ENCODE measurements at places on chromosomes 7 and 10.

DNA sequence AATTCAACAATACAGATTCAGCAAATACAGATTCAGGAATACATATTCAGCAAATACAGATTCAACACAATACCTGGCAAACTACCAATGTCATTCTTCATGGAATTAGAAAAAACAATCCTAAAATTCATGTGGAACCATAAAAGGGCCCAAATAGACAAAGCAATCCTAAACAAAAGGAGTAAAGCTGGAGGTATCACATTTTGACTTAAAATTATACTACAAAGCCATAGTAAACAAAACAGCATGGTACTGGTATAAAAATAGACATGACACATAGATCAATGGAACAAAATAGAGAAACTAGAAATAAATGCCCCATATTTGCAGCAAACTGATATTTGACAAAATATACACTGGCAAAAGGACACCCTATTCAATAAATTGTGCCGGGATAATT lies 3.4 kb upstream of the NT5C3A start:
- no peak for DNase-seq

GRCh38 chr7:69245646-69246045 lies 352.6 kb upstream of the AUTS2 start:
- no peak for DNase-seq

- no peak for DNase-seq
These were observed 17.6 kb upstream of the VOPP1 start for GRCh38 chr7:55589905-55590304.

- no peak for DNase-seq
These were observed 55.2 kb upstream of the EZH2 start for GRCh38 chr7:148939128-148939755.

All from tibial nerve (tissue), 4 donors.